ENCODE measurements at places on chromosomes 4 and X.

GRCh38 chr4:123555233-123555806, 158.7 kb downstream of the SPRY1 start:
- DNase-seq = no peak

DNA sequence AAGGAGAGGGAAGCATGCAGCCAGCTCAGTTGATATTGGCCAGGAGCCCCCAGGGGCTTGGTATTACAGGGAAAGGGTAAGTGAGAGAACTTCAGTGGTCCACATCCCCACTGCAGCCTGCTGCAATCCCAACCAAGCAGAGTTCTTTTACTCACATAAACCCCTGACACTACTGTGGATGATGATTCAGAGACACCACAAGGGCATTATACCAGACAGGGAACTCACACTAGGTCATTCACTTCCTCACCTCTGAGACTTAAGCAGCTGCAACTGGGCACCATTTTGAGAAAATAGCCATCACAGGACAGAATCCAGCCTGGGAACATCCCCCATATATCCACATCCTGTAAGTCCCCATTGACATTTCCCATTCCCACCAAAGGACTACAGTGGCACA, 248.0 kb downstream of the INPP4B start:
- DNase-seq = no peak

- DNase-seq = no peak
These were observed 29.6 kb upstream of the BBS12 start for GRCh38 chr4:122702939-122703338.

- DNase-seq = no peak
These were observed 224.9 kb upstream of the PSAPL1 start for GRCh38 chr4:7659429-7660175.

- DNase-seq = no peak
These were observed 55.4 kb downstream of the PKD2 start for GRCh38 chr4:88062843-88063242.

DNA sequence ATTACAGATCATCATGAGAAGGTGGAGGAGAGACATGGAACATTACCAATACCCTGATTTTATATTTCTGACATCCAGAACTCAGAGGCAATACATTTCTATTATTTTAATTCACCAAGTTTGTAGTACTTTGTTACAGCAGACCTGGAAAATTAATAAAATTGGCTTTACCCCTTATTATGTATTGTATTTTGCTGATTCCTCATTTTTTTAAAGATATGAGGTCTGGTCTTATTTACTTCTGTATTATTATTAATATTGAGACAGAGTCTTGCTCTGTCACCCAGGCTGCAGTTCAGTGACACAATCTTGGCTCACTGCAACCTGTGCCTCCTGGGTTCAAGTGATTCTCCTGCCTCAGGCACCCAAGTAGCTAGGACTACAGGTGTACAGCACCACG, 357.3 kb upstream of the TECRL start:
- no peak for DNase-seq

GRCh38 chr4:173543266-173543665, 13.2 kb upstream of the HAND2 start:
- no peak for DNase-seq

- DNase-seq = no peak
These were observed 215.8 kb upstream of the LEF1 start for GRCh38 chr4:108384544-108384943.

DNA sequence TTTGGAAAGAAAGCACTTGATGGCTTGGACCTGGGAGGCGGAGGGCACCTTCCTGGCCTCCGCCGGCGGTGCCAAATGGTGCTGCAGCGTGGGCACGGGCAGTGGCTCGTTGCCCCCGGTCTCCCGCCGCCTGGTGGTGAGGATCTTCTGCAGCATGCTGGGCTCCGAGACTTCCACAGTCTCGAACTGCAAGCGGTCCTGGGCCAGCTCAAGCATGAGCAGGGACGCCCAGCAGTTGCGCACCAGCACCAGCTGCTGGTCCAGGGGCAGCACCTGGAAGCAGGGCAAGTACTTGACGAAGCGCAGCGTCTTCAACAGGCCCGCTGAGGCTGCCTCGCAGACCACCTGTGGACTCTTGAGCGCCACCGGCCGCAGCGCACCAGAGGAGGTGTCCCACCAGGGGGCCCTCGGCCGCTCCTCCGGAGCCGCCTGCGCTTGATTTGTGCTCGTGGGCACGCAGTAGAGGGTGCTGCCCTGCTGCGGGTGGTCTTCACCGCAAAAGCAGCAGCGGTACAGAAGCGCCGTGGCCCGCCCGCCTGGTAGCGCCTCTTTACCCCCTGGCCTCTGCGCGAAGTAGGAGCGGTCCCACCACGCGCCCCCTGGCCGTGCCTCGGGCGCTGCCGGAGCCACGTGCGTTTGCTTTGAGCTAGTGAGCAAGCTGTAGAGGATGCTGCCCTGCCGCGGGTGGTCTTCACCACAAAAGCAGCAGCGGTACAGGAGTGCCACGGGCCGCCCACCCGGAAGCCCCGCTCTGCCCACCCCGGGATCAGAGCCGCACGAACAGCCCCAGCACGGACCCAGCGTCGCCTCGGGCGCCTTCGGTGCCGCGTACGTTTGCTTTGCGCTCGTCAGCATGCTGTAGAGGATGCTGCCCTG, 689 bp downstream of the NR0B1 start:
- no peak for DNase-seq

DNA sequence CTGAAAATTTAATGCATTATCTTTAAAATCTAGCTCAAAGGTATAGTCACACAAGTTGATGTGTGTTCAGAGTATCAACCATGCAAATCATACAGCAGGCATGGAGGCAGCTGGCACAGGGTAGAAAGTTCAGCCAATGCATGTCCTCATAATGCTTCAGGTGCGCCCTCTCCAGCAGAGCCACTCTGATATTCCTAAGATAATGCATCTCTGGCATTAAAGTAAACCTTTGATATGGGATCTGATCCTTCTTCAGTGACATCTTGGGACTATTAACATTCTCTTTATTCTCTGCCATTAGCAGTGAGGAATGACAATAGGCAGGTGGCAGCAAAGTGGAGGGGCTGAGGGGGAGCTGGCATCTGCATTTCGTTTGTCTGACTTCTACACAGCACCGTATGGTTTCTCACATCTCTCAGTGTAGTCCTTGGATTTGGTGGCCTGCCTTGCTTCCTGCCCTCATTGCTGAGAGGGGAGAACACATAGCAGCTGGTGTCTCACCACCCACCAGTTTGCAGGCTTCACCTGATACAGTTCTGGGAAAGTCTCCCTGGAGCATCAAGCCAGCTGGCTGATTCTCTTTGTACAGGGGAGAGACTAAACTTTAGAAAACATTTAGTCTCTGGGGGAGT, 168.7 kb upstream of the TBC1D9 start:
- DNase-seq = no peak

GRCh38 chrX:10360116-10360515, 203.3 kb downstream of the CLCN4 start:
- no peak for DNase-seq

DNA sequence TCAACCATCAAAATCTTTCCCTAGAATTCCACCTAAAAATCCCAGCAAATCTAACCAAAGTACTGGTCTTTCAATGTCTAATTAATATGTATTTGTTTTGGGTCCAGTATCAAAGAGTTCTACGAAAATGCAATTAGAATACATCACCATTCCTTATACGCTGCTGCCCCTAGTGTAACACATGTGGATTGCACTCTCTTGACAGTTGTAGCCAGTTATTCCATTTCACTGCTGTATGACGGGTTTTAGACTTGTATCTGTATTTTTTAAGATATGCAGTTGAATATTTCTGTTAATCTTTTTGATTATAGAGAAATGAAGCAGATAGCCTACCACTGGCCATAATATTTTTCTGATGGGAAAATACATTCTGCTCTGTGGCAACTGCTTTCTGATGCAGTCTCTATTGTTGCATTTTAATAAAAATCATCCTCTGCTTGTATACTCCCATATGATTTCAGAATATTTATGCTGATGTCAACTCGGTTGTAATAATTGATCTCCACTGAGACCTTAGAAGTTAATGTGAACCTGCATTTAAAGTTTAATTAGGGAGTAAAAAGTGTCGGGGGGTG, 17.1 kb upstream of the PAGE2B start:
- DNase-seq = no peak

DNA sequence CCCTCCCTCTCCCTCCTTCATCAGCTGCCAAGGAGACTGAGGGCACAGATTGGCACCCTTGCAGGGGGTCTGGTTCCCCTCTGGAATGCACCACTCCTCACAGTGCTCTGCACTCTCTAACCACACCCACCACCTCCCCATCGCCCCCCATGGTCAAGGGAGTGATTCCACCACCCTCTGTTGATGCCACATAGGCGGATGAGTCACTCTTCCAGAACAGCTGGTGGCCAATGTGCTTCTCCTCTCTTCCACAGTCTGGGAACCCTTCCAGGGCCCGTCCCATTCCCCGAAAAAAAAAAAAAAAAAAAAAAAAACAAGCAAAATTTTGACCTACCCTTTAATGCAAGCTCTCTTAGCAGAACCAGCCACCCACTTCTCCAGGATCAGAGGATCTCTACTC, 341.3 kb upstream of the KLF3 start:
- DNase-seq = no peak

GRCh38 chr4:131366714-131367113, 1782.4 kb upstream of the PCDH10 start:
- no peak for DNase-seq

DNA sequence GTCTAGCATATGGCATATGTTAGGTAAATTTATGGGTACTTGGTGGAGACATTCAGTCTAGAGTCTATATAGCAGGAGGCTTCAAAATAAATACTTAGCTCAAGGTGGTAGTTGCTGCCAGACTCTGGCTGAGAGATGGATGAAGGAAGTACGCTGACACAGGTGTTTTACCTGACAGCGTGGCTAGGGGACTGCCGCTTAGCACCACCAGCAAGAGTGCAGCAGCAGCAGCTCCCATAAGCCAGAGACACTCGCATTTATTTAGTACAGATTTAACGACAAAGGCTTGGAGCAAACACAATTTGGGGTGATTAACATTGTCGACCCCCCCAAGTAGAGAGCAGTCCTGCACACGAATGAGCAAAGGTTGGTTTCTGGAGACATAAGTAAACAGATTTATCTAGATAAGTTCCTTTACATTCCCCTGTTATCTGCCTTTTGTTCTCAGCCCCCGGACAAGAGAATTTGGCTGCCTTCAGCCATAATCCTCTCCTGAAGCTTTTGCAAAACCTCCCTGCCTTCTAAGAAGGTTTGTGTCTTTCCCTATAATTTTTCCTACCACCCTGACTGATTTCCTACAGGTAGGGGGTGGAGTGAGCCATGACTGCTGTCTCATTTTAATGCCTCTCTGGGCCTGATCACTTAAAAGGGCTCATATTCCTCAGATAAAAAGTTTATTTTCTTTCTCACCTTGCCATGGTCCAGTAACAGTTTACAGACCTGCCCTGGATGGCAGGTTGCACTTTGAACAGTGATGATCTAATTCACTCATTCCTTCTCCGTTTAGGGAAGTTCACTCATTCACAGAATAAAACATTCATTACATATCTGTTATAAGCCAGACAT, 64.6 kb downstream of the RHOH start:
- DNase-seq = no peak

- DNase-seq = no peak
These were observed 115.2 kb downstream of the GLRA3 start for GRCh38 chr4:174713821-174714220.

DNA sequence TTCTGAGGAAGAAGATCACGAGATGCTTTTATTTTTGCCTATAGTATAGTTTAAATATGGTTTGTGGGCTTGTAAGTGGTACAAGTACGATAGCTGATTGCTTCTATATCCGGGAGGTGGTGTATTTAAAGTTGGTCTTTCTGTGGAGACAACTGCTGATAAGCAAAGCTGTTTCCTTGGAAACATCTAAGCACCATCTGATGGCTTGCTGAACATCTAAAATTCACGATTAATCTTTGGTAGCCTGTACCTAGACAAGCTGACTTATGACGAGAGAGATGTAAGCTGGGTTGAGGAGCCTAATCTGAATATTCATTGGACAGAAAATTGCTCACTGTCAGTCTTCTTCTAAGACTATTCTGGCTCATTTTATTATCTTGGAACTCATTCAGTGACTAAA, 74.6 kb upstream of the NWD2 start:
- no peak for DNase-seq

GRCh38 chrX:46044486-46044885, 500.7 kb downstream of the ZNF674 start:
- no peak for DNase-seq

DNA sequence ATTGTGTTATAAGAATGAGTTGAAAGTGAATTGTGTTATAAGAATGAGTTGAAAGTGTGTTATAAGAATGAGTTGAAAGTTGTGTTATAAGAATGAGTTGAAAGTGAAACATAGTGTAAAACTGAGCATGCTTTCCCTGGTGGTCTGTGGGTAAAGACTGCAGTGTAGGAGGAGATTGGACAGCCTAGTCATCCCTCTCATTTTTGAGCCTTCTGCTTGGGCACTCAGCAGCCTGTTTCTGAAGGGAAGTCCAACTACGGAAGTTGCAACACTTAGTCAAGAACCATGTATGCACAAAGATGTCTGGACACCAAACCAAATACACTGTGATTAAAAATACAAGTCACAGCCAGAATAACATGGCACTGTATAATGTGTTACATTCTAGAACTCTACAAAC, 72.6 kb downstream of the ANK2 start:
- no peak for DNase-seq

DNA sequence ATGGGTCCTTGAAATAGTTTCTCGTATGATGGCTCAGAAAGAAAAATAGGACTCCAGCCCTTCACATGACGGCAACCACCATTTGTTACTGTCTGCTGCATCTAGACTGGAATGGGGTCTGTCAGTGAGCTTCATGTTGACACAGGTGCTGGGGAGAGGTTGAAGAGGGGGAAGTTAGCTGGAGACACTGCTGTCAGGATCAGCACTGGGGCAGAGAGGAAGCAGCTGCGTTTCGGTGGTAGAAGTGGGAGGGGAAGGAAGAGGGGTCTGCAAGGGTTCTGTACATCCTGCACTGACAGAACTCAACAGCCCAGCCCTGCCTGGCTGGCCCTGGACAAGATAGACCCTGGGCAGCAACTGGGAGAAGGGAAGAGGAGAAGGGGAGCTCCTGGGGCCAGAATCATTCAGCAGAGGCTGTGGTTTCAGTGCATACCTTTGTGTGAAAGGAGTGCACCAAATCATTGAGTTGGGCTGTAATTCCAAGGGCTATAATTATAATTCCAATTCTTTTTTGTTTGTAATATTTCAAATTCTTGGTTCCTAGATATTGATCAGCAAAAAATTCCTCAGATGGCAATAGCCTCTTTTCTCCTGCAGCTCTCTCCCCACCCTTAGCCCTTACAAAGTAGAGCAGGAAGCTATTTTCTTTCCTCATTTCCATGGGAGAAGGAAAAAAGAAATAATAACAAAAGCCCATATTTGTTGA, 119.4 kb upstream of the C1GALT1C1 start:
- no peak for DNase-seq
